ENCODE measurements at places on chromosomes 2 and 18.

DNA sequence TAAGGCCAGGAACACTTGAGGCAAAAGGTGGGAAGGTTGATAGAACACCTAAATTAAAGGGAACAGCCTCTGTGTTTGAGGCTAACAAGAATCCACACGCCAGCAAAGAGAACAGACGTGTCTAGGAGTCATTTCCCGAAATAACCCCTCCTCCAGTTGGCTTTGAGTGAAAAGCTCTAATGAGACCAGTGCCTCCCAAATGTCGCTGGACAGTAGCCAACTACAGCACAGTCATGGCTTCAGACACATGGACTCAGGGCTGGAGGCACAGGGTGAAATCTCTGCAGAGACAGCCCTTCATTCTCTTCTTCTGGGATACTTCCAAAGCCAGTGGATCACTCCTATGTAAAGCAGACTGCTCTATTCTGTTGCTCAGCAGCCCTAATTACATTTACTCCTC, 49.6 kb downstream of the SOWAHC start:
- DNase-seq: no peak

DNA sequence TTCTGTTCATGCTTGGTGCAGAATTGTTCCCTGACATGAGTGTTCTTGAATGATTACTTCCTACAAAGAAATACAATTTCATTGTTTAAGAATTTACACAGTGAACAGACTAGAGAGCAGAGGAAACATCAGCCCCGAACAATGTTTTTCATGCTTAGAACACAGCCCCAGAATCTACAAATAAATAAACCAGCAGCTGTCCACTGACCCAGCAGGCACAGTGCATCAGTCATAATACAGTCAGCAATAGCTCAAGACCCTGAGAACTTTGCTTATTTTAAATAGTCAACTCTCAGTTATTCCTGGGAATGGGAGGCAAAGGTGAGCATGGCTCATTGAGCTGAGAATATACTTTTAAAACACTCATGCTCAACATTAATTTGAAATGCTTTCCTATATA, 38.4 kb downstream of the XIRP2 start:
- no peak for DNase-seq

DNA sequence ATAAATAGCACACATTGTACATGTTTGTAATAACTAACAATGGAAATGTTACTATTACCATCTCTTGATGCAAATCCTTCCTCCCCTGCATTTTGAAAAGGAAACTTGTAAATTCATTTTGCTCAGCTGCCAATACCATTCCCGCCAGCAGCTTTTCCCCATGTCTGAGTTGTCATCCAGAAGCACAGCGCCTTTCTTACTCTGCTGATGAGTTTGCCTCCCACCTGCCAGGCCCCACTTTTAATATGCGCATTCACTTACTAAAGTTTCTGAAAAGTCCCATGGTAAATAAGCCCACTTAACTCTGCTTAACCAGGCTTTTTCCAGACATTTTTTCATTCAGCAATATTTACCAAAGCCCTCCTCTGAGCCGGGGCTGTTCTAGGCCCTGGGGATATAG, 3.9 kb downstream of the CHST10 start:
- DNase-seq: peak; percentile 32

DNA sequence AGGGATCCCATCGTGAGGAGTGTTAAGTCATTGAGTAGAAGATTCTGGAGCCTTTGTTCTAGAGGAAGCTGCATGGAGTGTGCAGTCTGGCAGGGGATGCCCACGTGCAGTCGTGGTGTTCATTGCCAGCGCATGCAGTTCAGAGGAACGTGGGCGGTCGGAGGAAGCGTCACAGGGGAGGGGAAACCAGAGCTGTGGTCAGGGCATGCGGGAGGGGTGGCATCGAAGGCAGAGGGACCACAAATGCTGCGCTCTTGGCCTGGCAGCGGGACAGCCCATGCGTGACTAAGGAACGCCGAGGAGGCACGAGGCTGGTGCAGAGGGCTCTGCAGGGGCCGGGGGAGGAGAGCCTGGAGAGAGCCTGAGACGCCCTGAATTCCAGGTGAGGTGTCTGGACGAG, 141.1 kb downstream of the KLHL29 start:
- DNase-seq: no peak

GRCh38 chr18:75319905-75320304, 107.6 kb downstream of the SMIM21 start:
- DNase-seq: no peak

DNA sequence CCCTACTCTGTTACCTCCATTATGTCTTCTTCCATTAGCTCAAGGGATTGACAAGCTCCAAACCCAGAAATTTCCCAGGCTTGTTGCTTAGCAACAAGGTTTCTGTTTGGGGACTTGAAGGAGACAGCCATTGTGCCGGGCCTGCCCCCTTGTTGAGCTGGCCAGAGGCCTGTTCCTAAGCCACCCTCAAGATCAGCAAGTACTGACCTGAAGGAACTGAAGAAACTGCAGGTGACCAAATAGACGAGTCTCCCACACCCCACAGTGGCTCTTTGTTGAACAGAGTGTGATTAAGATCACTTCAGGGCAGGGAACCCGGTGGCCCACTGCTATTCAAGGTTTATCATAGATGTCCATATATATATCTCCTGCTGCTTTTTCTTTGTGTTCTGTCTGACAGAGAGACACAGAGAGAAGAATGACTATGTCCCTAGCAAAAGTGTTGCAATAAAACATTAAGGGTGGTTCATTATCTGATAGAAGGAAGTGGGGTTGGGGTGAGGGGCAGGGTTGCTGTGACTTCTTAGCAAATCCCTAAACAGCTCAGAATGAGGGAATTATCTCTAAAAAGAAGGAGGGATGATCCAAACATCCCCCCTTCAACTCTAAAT, 69.2 kb downstream of the RNF144A start:
- peak; percentile 33 for DNase-seq

DNA sequence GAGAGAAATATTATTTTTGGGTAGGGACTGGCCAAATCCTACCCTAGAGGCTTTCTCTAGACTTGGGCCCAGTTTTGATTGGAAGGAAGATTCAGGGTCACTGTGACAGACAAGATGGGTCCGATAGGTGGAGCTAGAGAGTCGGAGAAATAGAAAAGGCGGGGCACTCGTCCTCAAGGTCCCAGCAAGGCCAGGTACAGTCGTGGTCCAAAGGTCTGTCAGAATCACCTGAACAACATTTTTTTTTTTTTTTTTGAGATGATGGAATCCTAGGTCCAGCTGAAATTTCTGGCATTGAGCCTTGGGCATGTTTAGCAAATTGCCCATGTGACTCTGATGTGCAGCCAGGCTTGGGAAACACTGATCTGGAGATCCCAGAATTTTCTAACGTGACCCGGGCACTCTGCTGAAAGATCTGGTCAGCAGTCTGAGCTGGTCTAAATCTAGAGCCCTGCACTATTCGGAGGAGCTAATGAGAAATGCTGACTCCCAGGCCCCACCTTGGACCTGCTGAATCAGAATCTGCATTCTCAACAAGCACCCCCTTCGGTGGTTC, 23.0 kb upstream of the NTSR2 start:
- DNase-seq: peak; percentile 71

- DNase-seq: no peak
Observed at GRCh38 chr2:98564541-98565132, 43.7 kb downstream of the COA5 start.

DNA sequence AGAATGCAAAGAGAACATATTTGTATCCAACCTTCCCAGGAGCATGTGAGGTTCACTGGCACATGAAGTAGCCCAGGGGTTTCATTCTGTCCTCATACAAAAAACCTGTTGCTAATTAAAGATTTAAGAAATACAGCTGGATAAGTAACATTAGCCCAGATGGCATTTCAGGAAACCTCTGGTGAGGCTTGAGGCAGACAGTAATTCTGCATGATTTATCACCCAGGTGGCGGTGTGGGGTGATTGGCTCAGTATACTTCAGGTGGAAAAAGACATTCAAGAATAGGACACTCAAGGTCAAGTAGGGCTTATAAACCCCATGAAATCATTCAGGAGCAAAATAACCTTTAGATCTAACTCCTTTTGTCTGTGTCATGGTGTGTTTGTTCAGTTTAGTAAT, 237.4 kb downstream of the RNF144A start:
- DNase-seq: no peak

DNA sequence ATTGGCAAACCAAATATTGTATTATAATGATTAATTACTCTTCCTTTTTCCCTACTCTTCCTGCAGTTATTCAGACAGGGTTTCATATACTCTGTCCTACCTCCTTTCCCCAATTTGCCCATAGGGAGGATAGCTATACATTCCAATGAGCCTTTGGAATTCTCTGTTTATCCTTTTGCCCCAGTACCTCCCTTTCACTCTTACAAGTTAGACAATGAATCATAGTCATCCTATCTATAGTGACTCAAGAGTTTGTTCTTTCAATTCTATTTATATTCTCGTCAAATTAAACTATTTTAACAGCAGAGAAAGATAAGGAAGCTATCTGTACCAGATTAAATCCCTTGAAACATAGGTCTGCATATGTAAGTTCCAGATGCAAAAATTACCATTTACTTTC, 437.5 kb downstream of the NR4A2 start:
- DNase-seq: no peak

DNA sequence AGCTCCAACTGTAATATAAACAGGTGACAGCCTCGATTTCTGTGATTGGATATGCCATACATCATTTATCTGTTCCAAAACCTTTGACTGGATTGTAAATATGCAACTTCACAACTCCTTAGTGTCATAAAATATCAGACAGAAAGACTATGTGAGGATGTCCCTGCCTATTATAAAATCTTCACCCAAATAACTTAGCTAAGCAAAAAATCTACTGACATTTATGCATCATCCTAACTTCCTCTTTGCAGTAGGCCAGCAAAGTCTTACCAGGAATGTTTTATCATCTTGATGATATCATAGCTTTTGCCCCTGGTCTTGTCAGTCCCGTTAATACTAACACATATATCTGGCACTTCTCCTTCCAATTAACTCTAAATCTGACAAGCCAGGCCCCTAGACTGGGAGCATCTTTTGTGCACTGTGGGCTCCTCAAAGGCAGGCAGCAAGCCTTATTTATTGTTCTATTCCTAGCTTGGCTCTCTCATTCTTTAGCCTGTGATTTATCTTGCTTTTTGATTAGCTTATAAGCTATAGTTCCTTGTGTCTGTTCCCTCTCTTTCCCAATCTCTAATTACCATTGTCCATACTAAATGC, 356.5 kb upstream of the HNMT start:
- DNase-seq: no peak

DNA sequence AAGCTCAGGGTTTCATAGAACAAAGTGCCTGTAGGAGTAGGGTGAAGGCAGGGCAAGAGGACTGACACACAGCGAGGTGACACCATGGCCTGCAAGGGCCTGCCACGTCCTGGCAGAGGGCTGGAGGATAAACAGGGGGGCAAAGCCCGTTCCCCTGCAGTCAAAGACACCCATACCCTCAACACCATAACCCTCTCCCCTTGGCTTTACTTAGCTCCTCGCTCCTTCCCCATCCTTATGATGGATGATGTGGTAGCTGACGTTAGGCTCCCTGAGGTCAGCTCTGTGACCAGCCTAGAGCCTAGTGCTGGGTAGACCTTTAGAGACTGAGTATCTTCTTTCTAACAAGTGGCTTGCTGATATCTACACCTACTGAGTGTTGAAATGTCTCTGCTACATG, 683.3 kb upstream of the HS6ST1 start:
- DNase-seq: no peak

DNA sequence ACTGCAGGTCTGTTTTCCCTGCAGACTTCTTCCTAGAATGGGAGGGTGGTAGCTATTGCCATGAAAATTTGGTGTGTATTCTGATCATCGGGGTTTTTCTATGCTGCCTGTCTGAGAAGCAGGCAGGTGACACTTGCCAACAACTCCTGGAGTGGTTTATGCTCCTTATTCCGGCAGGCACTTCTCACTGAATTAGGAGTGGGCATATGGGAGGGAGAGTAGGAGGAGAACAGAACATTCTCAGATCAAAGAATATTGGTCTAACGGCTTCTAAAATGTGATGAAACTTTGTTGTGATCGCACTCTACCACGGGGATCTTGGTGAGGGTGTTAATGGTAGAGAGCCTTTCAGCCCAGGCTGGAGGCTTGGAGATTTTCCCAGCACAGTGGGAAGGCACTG, 480.8 kb downstream of the PLCL1 start:
- DNase-seq: no peak

- no peak for DNase-seq
Observed at GRCh38 chr2:86238354-86238753, 39.1 kb downstream of the MRPL35 start.

GRCh38 chr18:39232490-39232889, 1666.9 kb upstream of the CELF4 start:
- no peak for DNase-seq

- no peak for DNase-seq
Observed at GRCh38 chr2:6089474-6089873, 397.3 kb downstream of the SOX11 start.

DNA sequence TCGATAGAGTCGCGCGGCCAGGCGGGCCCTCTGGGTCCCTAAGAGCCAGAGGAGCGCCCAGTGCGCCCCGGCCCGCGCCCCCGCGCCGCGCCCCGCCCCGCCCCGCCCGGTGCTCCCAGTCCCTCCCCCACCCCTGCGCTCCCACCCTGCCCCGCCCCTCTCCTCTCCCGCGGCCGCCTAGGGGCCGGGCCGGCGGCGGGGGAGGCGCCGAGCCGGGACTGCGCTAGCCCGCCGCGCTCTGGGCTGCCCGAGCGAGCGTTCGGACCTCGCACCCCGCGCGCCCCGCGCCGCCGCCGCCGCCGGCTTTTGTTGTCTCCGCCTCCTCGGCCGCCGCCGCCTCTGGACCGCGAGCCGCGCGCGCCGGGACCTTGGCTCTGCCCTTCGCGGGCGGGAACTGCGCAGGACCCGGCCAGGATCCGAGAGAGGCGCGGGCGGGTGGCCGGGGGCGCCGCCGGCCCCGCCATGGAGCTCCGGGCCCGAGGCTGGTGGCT, at the start of gene GPC1:
GPC1 (plus strand) TSS at position 207 of the 491 bp plus-strand sequence; CDS start at position 463, 256 bp downstream.
- DNase-seq: no peak
